NCI-H187 treated with DMSO at 0.1 percent for 48 hours (cell line): ENCODE measurements at places on chromosomes 7 and 10.
A peak's percentile ranks its signal among the peaks of the same experiment; 100 is the strongest.

DNA sequence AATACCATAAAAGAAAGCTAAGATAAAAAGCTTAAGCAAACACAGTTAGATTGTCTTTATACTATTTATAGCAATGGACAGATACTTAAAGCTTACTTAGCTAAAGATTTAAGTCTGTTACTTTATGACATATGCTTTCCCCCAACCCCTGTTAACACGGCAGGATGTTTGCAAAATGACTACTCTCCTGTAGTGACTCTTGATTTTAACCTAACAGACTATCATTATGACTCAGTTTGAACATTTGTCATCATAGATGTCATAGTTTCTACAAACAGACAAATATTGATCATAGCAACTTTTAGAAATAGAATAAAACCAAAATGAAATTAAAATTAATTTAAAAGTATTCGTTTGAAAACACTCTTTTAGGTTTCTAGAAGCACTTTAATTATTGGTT, 7.8 kb upstream of the COMMD3 start:
- no peak for DNase-seq

GRCh38 chr10:104580774-104581675, 60.1 kb upstream of the SORCS3 start:
- DNase-seq = peak; percentile 0

DNA sequence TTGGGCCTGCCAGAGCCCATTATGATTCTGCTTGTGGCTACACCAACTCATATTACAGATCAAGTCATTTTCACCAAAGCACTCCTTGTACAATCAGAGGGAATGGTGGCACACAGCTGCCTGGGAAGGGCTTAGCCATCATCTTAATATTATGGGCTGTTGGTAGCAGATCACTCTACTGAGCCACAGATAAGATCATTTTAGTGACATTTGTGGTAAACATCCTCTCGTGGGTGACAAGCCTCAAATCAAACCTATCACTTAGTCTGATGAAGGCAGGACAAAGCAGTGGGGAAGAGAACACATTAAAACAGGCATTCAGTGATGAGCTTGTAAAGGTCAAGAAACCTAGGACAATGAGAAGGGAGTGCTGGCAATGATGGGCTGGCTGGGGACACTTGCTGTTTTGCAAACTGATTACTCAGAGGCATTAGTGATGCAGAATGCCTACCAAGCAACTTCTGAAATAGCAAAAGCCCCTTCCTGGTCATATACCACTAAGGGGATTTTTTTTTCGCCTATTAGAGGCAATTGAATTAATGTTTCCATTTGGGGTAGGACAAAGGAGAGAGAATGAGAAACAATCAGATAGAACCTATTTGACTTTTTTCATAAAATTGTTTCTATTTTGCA, 137.5 kb upstream of the WDR11 start:
- DNase-seq = no peak

- no peak for DNase-seq
These were observed 116.5 kb downstream of the ATXN7L1 start for GRCh38 chr7:105759670-105760550.
